ENCODE measurements at places on chromosomes 13 and 19. TPM values are rescaled to one million over a fixed set of nuclear protein-coding genes. Genes with fewer than 3 reads are reported as not detected.
A peak's percentile ranks its signal among the peaks of the same experiment; 100 is the strongest.

CD70 gene
- 21.4 TPM for total RNA-seq

KIR3DL2 gene
- not detected for total RNA-seq

ZNF792 gene
- 6.1 TPM for total RNA-seq

CFAP97D2 gene
- not detected for total RNA-seq

C19orf85 gene
- not detected for total RNA-seq

NALCN gene
- 1.8 TPM for total RNA-seq

NEK3 gene
- 9.9 TPM for total RNA-seq

DNA sequence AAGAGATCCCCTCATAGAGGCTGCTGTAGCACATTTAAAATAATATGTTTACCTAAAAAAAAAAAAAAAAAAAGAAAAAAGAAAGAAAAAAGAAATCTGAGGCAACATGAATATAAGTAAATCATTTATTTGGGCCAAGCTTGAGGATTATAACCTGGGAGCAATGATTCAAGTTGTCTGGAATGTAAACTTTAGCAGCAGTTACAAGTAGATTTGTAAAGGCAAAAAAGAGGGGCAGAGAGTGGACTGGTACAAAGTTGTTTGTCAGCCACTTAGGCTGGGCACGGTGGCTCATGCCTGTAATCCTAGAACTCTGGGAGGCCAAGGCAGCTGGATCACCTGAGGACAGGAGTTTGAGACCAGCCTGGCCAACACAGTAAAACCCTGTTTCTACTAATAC is 11.3 kb downstream of the ZNF43 start:
- DNase-seq: no peak

DNA sequence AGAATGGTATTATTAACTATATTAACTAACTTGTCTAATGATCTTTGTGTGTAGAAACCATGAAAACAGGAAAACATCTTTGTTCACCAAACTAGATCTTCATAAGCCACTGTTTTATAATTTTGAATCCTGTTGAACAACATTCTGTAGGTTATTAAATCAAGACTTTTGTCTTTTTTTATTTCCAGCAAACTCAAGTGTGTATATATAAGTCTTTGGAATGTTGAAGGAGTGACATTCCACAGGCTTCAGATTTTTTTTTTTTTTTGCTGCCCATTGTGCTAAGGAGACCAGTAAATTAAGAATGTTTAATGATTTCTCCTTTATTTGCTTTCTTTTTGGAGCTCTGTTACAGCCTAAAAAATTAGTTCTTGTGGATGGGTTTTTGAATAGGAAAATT is 89.6 kb downstream of the LMO7 start:
- DNase-seq: no peak

GRCh38 chr19:6087074-6087571 is 23.2 kb downstream of the RFX2 start:
- no peak for DNase-seq

- no peak for DNase-seq
These were observed 25.3 kb downstream of the UQCRFS1 start for GRCh38 chr19:29187676-29188075.

DNA sequence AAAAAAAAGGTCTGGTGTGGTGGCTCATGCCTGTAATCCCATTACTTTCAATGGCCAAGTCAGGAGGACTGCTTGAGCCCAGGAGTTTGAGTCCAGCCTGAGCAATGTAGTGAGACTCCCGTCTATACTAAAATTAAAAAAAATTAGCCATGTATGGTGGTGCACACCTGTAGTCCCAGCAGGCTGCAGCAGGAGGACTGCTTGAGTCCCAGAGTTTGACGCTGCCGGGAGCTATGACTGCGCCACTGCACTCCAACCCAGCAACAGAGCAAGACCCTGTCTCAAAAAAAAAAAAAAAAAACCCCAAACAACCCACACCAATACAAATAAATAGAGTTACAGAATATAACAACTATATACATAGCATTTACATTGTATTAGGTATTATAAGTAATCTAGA is 65.7 kb downstream of the MICU2 start:
- no peak for DNase-seq

- DNase-seq: no peak
These were observed 124.4 kb downstream of the SIPA1L3 start for GRCh38 chr19:38031423-38031770.

DNA sequence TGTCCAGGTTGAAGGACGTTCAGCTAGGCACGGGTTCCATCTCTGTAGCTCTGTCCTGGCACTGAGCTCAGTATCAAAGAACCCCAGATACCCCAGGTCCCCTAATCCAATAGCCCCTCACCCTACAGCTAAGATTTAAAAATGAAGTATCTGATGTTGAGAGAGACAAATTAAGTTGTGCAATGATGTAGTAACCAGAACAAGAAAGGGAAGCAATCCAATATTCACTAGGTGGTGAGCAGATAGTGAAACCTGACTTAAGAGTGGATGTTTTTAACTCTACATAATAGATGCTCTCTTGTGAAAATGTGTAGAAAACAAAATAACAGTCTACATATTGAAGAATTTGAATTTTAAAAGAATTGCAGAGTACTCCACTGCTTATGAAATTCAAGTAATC is 1.8 kb downstream of the ACOD1 start:
- no peak for DNase-seq

GRCh38 chr19:18765224-18765623 is 25.9 kb downstream of the COMP start:
- DNase-seq: no peak

GRCh38 chr19:2579678-2580280 is 103.9 kb downstream of the GADD45B start:
- DNase-seq: no peak

DNA sequence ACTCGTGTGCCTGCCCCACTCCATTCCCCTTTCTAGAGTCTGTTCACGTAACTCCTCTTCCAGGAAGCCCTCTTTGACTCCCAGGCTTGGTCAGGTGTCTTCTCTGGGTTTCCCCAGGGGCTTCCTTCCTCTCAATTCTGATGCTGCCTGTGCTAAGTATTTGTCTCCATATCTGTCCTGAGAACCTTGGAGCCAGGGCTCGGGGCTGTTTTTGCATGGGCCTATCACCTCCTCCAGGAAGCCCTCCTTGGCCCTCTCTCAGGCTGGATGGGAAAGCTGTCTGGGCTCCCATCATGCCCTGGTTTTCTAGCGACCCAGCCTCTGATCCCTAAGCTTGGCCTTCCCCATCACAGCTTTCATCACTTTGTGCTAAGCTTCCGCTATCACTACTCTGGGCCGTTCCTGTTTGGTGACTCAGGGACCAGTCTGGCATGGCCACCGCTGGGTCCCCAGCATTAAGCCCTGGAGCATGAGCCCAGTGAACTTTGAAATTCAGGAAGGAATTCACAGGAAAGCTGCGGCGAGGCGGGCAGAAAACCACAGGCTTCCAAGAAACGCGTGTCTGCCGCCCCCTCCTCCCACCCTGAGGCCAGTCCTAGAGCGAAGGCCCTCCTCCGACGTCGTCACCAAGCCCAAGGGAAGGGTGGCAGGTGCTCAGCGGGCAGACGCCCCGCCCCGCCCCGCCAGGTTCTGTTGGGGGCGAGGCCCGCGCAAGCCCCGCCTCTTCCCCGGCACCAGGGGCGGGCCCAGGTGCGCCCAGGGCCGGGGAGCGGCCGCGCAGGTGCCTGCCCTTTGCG is 486 bp upstream of the SPINT2 start:
- DNase-seq: peak; percentile 81

GRCh38 chr13:86729206-86729605 is 930.0 kb upstream of the SLITRK6 start:
- DNase-seq: no peak

DNA sequence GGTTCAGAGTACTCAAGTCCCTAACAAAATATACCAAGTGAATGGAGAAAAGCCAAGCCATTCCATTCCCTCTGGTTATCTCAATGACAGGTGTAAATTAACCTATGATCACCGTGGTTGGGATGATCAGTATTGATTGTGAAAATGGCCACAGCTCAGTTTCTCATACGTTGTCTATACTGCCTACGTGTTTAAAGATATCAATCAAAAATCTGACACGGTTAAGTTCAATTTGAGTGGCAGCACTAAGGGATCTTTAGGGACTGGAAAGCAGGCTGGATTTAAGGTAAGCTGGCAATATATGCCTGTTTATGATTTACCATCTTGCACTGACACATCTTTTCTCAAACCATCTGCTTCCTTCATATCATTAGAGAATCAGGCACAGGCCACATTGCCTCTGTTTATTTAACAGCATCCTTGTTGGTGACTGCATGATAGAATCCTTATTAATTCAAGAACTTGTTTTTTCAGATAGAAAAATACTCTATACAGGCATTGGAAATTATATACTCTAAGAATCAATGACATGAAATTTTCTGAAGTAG is 907.9 kb downstream of the PCDH9 start:
- no peak for DNase-seq

DNA sequence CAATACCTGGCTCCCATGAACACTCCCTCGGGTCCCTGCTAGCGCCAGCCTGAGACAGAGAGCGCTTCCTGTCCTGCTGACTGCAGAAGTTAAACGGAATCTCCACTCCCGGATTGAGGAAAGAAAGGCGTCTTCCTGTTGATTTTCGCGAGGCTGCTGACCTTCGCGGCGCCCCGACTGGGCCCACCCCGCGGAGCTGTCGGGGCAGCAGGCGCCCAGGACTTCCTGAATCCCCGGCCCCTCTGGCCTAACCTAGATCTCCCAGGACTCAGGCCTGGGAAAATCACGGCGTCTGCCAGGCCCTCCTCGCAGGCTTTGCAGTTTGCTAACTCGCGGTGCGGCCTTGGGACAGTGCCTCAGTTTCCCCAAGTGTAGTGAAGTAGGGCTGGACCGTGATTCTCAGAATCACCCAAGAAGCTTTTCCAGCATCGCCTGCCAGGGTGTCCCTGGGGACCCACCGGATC is 108.8 kb downstream of the KCTD15 start:
- DNase-seq: no peak
